H4 (cell line): ENCODE measurements at places on chromosomes 4 and X. TPM values are rescaled to one million over a fixed set of nuclear protein-coding genes. Genes with fewer than 3 reads are reported as not detected.

- DNase-seq: no peak
Measured at GRCh38 chr4:154928640-154929257, 147.7 kb downstream of the RBM46 start.

- no peak for DNase-seq
Measured at GRCh38 chrX:133364865-133365264, 50.4 kb downstream of the GPC4 start.

DNA sequence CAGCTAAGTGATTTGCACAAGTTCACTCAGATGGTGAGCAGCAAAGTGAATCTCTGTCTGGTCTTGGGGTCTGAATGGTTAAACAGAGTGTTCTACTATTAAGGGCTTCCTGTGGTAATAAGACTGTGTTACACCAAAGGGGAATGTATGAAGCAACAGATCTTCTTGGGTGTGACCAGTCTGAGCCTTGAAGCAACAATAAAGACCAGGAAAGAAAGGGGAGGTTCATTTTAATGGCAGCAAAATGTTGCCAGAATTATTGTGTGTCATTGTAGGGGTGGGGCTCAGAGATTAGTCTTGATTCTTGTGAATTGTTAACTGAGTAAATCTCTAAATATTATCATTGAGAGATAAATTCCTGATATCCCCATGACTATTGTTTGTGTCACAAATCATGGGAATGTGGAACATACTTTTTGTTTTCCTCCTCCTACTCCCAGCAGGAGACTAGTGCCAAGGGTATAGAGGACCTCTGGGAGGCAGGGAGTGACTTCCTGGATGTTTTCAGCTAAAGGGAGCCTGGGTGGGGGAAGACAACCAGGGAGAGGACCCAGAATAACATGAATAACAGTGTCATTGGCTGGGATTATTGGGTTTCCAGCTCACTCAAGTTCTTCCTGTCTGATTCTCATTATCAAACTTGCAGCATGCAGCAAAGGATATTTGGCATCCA is 141.4 kb upstream of the PAK3 start:
- no peak for DNase-seq

C1QTNF7 gene
- total RNA-seq: not detected in 2 replicates

GAK gene
- 49.5 and 73.0 TPM in 2 replicates for total RNA-seq

ELF4 gene
- total RNA-seq: 11.4 and 11.9 TPM in 2 replicates

DNA sequence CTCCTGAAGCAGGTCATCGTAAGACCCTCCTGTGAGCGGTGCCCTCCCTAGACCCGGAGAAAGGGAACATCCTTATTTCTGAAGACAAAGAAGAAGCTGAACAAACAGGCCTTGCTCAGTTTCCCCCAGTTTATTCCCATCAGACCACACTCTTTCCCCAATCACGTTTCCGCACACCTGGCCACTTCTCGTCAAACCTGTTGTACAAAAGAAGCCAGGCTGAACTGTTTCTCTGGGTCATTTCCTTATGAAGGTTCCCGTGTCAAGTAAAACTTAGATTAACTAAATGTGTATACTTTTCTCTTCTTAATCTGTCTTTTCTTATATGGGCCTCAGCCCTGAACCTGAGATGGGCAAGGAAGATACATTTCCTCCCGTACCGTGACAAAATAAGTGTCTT is 111.6 kb upstream of the ENPP6 start:
- no peak for DNase-seq

TSPYL2 gene
- total RNA-seq: 7.5 and 10.3 TPM in 2 replicates

DNA sequence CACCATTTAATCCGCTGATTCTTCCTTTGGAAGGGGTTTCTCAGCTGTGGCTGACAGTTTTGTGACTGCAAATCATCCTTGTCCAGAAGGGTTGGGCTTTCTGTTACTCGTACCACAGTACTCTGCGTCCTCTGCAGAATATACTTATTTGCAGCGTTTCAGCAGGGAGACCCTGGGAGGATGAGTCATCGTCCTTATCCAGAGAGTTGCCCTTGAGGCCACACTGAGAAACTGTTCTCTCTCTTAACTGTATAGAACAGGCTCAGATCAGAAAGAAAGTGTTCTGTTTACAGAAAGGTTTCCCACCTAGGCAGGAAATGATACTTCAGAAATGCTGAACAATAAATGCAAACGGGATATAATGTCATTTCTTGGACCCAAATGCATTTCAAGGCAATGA is 47.8 kb upstream of the DDX53 start:
- DNase-seq: peak; percentile 54

DNA sequence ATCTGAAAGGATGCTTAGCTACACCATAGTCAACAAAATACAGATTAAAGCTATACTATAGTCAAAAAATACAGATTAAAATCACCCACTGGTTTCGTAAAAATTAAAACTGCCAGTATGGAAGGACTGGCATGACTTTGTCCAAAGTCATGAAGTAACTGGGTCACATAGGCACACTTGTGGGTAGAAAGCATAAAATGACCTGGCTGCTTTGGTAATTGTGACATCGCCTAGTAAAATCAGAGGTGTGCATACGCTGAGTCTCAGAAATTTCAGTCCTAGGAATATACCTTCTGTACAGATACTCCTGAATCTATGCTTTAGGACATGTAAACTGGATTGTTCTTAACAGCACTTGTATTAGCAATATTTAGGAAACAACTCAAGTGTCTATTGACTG is 28.1 kb downstream of the CLNK start:
- DNase-seq: peak; percentile 30

DNA sequence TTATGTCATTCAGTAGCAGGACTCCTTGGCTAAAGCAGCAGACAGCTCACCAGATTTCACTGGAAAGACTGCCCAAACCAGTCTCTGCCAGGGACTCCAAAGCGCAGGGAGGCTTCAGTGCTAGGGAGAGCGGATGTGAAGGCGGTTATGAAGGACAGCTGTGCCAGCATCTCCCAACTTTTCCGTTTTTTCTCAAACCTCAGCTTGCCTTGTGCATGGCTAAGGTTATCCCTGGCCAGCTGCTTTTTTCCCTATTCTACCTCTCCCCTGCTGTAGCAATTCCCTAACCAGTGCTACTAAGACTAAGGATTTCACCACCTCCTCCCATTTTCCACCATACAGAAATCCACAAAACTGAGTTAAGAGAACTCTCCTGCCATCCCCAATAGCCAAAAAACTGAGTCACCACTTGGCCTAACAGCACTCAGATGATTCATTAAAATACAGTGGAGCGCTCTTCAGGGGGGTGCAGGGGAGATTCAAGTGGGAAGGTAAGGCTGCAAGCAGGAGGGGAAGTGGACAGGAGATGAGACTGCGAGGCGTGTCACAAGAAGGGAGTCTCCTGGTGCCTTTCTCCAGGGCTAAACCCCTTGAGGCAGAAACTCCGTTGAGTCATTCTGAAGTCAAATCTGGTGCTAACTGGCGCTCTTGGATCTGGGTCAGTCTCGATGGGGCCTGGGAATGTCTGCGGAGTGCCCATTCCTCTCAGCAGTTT is 90.7 kb downstream of the PALLD start:
- peak; percentile 52 for DNase-seq

GRCh38 chr4:55278316-55278715 is 67.7 kb upstream of the SRD5A3 start:
- DNase-seq: no peak

DNA sequence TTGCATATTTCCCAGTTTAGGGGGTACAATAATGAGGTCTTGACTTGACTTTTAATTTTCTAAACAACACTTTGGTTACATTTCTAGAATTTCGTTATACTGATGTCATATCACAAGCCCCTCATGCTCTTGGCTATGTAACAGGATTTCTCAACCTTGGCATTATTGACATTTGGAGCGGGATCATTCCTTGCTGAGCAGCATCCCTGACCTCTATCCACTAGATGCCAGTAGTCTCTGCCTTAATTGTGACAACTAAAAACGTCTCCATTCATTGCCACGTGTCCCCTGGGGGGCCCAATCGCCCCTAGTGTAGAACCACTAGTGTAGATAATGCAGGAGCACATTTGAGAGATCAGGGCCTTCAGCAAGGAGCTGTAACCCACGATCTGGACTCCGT is 234.2 kb upstream of the MID1 start:
- DNase-seq: no peak

FAM9B gene
- total RNA-seq: not detected in 2 replicates

PAGE2B gene
- not detected in 2 replicates for total RNA-seq

- peak; percentile 42 for DNase-seq
Measured at GRCh38 chr4:102734591-102735385, 26.0 kb downstream of the MANBA start.
